ENCODE measurements at places on chromosomes 4 and X. TPM values are rescaled to one million over a fixed set of nuclear protein-coding genes. Genes with fewer than 3 reads are reported as not detected.

AADAT gene
- total RNA-seq, result 10.2 TPM

BMPR1B gene
- 30.1 TPM for total RNA-seq

TRPC5OS gene
- total RNA-seq, result 0.10 TPM

ASMTL gene
- total RNA-seq, result 15.6 TPM

PAGE2 gene
- total RNA-seq, result not detected

BRS3 gene
- total RNA-seq, result 0.11 TPM

GLUD2 gene
- 5.6 TPM for total RNA-seq

MAGIX gene
- 2.0 TPM for total RNA-seq

RIBC1 gene
- 1.8 TPM for total RNA-seq

MSANTD1 gene
- total RNA-seq, result 1.4 TPM

SERTM2 gene
- 0.83 TPM for total RNA-seq

FAM9C gene
- 0.10 TPM for total RNA-seq

TSPAN7 gene
- 177 TPM for total RNA-seq

FATE1 gene
- not detected for total RNA-seq

CXCL1 gene
- 4.8 TPM for total RNA-seq

NSUN7 gene
- total RNA-seq, result 8.2 TPM

Data from spinal cord (tissue), 10 donors.